ENCODE measurements at places on chromosomes 16 and 17. TPM values are rescaled to one million over a fixed set of nuclear protein-coding genes. Genes with fewer than 3 reads are reported as not detected.
A peak's percentile ranks its signal among the peaks of the same experiment; 100 is the strongest.

CES5A gene
- not detected for total RNA-seq

ASB16 gene
- total RNA-seq: 0.69 TPM

DNA sequence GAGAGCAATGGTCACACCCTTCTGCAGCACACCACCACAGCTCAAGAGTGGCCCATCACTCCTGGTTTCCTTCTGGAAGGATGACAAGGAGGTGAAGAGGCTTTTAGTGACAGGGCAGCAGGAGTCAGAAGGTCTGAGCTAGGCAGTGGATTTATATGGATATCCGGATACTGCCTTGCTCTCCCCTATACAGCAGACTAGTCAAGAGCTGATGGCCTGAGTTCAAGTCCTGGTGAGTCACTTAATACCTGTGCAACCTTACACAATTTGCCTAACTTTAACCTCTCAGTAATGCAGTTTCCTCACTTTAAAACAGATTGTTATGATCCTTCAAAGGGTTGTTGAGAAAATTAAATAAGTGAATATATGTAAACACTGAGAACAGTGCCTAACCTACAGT, 22.9 kb downstream of the MYO18A start:
- DNase-seq: no peak

DNA sequence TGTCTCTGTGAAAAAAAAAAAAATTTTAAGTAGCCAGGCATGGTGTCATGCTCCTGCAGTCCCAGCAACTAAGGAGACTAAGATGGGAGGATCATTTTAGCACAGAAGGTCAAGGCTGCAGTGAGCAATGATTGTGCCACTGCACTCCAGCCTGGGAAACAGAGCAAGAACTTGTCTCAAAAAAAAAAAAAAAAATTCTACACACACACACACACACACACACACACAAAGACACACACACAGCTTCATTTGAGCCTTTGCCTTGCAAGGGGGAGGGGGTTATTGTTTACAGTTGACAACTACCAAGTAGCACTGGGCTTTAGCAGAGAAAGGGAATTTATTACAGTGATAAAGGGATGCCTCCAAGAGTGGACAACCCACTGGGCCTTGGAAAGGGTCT, 4.9 kb upstream of the POLR3E start:
- DNase-seq: no peak

DNA sequence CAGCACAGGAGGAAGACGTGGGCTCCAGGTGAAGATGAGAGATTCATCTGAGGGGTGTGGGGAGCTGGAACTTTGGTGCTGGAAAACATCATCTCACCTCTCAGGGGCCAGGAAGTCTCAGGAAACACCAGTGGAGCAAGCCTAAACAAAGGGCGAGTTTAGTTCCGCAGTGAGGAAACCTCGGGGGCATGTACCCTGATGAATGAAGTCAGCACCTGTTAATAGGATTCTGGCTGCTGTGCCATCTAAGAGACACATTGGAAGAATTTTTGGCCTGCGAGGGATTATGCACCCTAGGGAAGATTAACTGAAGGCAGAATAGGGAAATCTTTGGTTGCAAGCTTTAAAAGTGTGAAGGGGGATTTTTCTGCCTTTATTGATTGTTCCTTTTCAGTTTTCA, 94.7 kb upstream of the CACNG5 start:
- DNase-seq: no peak

GRCh38 chr16:75580-76501, 2.2 kb upstream of the MPG start:
- no peak for DNase-seq

GRCh38 chr17:1413281-1413791, 13.3 kb upstream of the YWHAE start:
- DNase-seq: no peak

PRSS27 gene
- 0.85 TPM for total RNA-seq

GRCh38 chr17:44390250-44390870, 911 bp upstream of the ITGA2B start:
- DNase-seq: no peak

GRCh38 chr17:64327201-64327930, 63.3 kb downstream of the PECAM1 start:
- peak; percentile 60 for DNase-seq

PRSS21 gene
- not detected for total RNA-seq

DNA sequence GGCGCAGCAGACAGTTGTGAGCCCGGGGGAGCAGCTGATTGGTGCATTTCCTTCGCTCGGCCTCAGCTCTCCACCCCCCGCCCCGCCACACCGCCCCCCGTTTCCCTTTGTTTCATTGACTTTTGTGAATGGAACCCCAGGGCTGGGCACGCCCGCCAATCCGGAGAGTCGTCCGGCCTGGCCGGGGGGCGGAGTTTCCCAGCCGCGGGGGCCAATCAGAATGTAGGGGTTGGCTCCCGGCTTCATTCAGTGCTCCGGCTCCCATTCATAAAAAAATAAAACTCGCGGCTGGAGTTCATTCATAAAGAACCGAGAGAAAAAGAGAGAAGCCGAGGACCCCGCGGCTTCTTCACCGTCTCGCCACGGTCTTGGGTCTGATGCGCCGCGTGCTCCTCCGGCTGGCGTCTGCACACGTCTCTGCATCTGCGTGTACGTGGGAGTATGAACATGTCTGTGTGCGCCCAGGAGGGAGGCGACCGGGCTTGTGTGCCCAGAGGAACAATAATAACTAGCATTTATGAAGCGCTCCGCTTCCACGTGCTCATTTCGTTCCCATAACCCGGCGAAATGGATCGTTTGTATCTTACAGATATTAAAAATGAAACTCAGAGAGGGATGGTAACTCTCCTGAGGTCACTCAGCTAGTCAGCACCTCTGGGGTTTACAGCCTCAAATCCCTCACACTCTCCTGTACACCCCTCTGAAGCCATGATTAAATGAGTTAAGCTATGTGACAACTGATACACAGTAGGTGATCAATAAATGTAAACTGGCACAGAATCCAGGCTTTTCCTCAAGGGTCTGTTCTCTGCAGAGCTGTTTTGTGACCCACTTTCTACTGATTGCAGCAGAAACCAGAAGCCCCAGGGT, at the start of gene ETV4:
ETV4 (minus strand) TSS at position 22 of the 870 bp plus-strand sequence. CDS start 723 bp downstream, outside the sequence.
- DNase-seq: peak; percentile 87

CFAP97D1 gene
- not detected for total RNA-seq

MILR1 gene
- 5.7 TPM for total RNA-seq

GRCh38 chr17:49108318-49108717, 24.3 kb upstream of the B4GALNT2 start:
- DNase-seq: no peak

TBC1D3D gene
- total RNA-seq: 3.0 TPM

- no peak for DNase-seq
These were observed at the start of gene PYY for GRCh38 chr17:43953746-43954145. TSS of gene PYY (minus strand) at chr17:43953940. CDS start at chr17:43953483, 457 bp downstream.

GRCh38 chr17:37440424-37440823, 33.7 kb downstream of the TADA2A start:
- no peak for DNase-seq

GRCh38 chr16:66525396-66526180, 24.3 kb downstream of the TK2 start:
- DNase-seq: no peak

CLEC18A gene
- total RNA-seq: 1.7 TPM

DNA sequence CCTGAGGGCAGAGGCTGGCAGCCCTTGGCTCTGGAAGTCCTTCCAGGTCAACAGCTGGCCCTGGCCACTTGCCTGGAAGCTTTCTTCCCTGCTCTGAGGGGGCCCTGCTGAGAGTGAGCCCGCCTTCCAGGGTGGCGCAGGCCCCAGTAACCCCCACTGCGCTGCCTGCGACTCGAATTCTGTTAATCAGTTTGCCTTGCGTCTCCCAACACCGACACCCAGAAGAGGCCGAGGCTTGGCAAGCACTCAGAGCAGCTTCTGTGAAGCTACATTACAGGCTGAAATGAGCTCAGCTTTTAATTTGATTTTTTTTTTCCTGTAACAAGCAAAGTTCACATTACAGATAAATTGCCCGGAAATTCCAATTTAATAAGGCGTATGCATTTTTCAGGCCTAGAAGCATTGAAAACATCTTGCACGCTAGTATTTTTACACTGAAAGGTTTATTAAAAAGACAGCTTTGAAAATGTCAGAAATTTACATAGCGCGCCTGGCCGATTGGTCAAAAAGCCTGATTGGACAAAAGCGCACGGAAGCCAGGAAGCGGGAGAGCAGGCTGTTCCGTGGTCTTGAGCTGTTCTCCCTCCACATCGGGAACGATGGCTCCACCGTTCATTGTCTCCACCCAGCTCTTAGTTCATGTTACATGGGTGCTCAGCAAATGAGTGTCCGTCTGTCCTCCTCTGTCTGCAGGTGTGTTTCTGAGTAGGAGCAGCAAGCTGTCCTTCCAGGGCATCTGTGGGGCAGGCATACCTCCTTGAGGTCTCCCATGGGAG, 65.5 kb upstream of the HSBP1 start:
- DNase-seq: no peak

- no peak for DNase-seq
These were observed 9.3 kb downstream of the ARRB2 start for GRCh38 chr17:4719684-4720221.

CX3CL1 gene
- total RNA-seq: 2.1 TPM

DNA sequence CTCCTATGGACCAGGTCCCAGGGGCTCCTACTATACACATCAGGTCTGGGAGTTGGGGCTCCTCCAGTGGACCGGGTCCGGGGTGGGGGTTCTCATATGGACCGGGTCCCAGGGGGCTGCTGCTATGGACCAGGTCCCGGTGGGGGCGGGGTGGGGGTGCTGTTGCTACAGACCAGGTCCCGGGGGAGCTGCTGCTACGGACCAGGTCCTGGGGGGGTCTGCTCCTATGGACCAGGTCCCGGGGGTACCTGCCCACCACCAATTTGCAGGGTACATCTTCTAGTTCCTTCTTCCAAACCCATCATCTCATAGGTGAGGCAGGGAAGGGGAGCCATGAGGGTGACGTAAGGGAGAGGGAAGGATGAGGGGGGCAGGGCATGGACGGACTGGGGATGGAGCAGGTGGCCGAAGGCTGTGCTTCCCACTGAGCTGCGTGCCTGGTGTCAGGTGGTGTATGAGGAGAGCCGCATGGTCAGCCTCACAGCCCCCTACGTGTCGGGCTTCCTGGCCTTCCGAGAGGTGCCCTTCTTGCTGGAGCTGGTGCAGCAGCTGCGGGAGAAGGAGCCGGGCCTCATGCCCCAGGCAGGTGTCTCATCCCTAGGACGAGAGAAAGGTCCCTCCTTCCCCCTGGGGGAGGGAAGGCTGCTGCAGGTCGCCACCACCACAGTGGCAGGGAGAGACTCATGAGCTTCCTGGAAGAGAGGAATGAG, 6.6 kb downstream of the ENDOV start:
- DNase-seq: no peak

CLUH gene
- 20.1 TPM for total RNA-seq

GRCh38 chr17:41067281-41067680, 1.6 kb upstream of the KRTAP2-4 start:
- DNase-seq: no peak

DNA sequence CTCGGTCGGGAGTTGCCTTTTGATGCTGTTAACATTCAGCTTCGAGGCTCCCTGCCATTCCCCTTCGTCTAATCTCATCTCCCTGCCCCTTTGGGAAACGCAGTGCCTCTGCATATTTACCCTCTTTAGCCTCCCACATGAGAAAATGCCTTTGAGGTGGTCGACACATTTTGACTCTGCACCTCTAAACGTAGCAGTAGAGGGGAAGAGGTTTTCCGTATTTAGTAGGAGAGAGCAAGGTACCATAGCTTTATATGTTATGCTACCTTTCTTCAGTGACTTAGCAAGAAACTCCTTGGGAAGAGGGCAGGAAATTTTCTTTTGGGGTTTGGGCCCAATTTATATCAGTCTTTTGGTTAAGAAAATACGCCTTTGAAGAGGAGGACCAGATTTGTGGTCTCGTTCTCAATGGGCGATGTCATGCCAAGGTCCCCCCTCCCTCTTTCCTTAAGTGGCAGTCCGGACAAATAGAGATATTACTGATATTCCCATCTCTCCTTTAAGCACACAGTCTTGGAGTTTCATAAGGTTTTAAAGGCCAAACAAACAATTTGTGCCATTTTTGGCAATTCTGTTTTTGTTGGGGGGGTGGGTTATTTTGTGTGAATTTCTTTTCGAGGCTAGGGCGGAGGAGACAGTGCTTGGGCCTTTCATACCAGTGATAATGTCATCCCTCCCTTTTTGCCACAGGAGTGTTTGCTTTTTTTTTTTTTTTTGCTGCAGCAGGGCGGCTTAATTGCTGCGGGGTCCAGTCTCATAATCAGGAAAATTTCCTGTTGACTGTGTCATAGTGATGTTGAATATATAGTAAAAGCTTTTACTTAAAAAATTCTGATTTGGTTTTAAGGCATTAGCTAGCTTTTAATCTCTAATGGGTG, 1.5 kb downstream of the PAFAH1B1 start:
- no peak for DNase-seq

OTOP2 gene
- not detected for total RNA-seq

TBX2 gene
- total RNA-seq: 26.4 TPM

- DNase-seq: no peak
These were observed 8.5 kb downstream of the KRTAP9-7 start for GRCh38 chr17:41284043-41284442.

- no peak for DNase-seq
These were observed 20.3 kb upstream of the MC1R start for GRCh38 chr16:89898201-89898967.

- DNase-seq: no peak
These were observed 11.8 kb downstream of the SIAH1 start for GRCh38 chr16:48373258-48374029.

PRSS8 gene
- 1.6 TPM for total RNA-seq

SLC38A8 gene
- not detected for total RNA-seq

DNA sequence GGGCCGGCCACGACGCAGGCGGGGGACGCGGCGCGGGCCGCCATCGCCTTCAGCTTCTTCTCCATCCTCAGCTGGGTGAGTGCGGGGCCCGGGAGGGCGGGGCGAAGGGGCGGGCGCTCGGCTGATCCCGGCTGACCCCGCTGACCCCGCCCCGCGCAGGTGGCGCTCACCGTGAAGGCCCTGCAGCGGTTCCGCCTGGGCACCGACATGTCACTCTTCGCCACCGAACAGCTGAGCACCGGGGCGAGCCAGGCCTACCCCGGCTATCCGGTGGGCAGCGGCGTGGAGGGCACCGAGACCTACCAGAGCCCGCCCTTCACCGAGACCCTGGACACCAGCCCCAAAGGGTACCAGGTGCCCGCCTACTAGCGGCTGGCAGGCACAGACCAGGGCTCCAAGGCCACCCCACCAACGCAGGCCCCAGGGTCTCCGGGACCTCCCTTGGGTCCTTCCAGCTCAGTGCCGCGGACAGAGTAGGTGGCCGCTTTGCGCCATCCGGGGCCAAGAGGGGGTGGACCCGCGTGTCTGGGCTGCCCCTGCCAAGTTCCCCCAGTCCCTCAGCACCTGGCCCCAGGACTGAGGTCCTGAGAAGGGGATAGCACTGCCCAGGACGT, 3.0 kb downstream of the SYNGR3 start:
- DNase-seq: no peak

OTOP3 gene
- total RNA-seq: not detected

GPRC5C gene
- 27.0 TPM for total RNA-seq

- DNase-seq: no peak
These were observed 491.9 kb upstream of the TOM1L1 start for GRCh38 chr17:54408731-54409130.
